ENCODE measurements at places on chromosomes 2 and 18.
A peak's percentile ranks its signal among the peaks of the same experiment; 100 is the strongest.

DNA sequence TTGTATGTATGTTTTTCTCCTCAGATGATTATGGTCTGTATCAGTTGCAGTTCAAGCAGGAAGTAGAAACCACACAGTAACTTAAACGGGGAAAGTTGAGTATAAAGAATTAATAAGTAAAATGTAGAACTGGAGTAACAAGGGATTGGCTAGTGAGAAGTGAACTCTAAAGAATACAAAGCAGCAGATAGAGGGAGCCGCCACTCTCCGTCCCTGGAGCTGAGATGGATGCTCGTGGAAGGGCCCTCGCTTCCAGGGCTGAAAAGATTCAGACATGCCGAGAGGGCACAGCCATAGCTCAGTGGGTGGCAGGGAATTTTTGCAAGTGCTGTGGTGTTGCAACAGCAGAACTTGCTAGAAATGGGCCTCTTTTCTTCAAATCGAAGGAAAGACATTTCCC, 155.8 kb downstream of the COL6A3 start:
- DNase-seq, result no peak

GRCh38 chr18:77206676-77207374, 42.8 kb upstream of the GALR1 start:
- DNase-seq, result no peak

DNA sequence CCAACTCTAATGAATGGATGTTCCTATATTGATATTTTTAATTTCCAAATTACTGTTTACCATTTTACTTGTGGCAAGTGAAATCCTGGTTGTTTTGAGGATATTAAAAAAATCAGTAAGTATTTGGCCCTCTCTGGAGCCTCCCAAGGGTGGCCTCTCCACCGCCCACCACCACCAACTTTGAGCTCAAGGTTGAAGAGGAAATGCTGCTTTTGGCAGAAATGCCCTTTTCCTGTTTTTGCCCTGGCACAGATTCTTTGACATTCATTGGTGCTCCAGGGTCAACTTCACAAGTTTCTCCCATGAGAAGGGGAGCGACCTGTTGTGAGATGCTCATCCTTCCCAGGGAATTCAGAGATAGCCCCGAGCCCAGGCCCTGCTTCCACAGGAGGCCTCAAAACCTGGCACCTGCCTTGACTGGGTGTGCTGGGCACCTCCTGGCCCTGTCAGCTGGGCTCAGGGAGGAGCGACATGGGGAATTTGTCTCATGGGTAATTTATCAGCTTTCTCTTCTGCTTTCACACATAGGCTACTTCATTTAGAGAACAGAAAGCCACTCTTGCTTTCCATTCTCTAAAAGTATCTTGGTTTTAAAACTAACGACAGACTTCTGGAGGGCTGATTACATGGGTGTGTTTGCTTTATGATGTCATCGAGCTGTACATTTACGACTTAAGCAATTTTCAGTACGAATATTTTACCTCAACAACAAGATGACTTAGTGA, 6.9 kb downstream of the CD8A start:
- DNase-seq, result no peak

GRCh38 chr2:25954199-25954752, 28.0 kb downstream of the KIF3C start:
- DNase-seq, result no peak

- no peak for DNase-seq
Observed at GRCh38 chr2:241003830-241004564, 5.6 kb downstream of the SNED1 start.

DNA sequence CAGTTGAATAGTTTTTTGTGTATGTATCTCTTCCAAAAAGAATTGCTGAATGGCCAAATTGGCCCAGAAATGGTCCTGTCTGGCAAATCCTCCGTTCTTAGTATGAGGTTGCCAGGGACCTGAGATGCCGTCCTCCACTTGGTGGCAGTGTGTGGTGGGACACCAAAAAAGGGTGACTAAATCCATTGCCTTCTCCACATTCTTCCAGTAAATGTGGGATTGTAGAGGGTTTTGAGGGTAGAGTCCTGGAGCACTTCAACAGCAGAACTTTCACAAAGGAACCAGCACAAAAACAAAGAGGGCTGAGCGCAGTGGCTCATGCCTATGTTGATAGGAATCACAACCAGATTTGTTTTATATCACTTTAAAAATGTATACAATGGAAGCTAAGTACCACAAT, 199.9 kb downstream of the BCL2 start:
- DNase-seq, result no peak

DNA sequence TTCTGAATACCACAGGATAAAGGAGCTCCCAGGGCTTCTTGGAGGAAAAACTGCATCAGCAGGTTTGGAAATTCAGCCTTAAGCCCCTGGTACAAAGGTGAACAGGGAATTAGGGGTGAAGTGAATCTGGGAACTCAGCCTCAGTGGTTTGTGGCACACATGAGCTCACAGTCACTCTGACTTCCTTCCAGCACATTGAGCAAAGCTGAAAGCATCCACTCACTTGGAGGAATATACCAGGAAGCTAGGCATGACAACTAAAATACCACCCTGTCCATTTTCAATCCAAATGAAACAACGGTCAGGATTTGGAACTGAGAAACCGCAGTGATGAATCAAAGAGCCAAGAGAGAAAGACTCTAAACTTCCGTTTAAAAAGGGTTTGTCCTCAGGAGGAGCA, 216.1 kb downstream of the ICOS start:
- no peak for DNase-seq

- no peak for DNase-seq
Observed at GRCh38 chr18:41644466-41644865, 310.6 kb upstream of the PIK3C3 start.

GRCh38 chr18:77762014-77762413, 512.4 kb downstream of the GALR1 start:
- DNase-seq, result no peak

GRCh38 chr2:161146209-161146775, 13.9 kb upstream of the TANK start:
- DNase-seq, result no peak

DNA sequence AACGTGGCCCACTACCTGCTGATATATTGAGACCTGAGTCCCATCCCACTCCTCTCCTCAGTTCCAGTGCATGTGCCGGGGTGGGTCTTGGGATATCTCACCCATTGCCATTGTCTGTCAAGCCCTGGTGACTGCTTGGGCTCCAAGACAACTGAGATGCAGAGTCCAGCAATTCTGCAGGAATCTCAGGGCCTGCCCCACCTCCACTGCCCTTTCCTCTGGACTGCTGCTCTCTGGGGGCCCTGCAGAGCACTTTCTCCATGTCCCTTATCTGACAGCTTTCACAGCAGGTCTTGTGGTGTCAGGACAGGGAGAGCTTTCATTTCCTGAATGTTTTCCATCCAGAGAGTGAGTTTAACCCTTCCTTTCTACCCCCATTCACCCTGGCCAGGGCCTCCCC, 152.9 kb downstream of the ARL4C start:
- no peak for DNase-seq

- no peak for DNase-seq
Observed at GRCh38 chr2:172977270-172978062, 98.2 kb upstream of the MAP3K20 start.

GRCh38 chr2:188130317-188130716, 161.4 kb upstream of the GULP1 start:
- DNase-seq, result no peak

DNA sequence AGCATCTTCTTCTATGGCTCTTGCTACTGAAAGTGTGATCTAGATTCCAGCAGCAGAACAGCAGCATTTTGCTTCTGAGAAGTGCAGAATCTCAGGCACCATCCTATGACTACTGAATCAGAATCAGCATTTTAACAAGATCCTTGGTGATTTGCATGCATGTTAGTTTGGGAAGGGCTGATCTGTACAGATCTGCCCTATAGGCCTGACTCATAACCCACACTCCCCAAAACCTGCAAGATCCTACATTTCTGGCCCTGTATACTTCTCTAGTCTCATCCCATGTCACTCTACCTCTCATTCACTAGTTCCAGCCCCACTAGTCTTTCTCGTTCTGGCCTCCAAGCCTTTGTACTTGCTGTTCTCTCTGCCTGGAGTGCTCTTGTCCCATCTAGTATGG, 15.7 kb upstream of the DARS1 start:
- no peak for DNase-seq

- DNase-seq, result no peak
Observed at GRCh38 chr2:171482308-171482707, 40.0 kb upstream of the CYBRD1 start.

DNA sequence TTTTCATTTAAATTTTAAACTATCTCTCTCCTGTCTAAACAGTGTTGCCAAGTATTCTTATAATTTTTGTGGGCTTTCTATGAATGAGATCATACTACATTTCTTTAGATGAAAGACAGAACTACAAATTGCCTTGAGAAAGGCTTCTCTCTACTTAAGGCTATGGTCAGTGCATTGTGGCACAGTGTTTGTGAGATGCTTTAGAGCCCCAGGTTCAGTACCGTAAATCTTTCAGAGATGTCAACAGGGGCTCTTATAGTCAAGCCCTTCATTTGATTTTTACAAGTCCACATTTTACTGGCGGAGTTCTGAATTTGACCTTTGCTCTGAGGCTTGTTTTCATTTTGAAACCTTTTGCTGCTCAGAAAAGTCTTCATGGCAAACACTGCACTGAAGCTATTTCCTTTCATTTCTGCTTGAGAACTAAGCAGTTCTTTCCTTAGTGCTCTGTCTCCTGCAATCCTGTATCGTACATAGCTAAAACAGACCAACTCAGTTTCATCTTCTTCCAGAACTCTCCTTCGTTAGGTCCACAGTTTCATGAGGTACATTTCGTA, 175.2 kb downstream of the NYAP2 start:
- no peak for DNase-seq

- DNase-seq, result no peak
Observed at GRCh38 chr2:176872406-176872805, 340.2 kb upstream of the HNRNPA3 start.

GRCh38 chr2:126894585-126895182, 4.0 kb upstream of the TEX51 start:
- no peak for DNase-seq

DNA sequence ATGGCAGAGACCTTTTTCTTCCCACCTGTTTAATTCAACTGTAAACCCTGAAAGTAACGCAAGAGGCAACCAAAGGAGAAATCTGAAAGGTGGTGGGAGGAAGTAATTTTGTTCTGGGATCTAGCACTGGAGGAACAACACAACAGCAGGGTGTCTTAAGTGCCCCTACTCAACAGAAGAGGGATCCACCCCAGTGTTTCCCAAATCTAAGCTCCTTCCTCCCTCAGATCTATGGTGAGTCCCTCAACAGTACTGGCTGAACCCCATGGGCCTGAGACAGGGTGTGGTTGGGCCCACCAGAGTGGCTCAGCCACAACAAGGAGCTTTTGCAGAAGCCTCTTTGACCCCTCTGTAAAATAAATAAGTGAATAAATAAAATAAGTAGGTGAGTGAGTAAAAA, 790.3 kb downstream of the ERBB4 start:
- no peak for DNase-seq

- DNase-seq, result no peak
Observed at GRCh38 chr2:156765450-156765849, 329.3 kb downstream of the GPD2 start.

GRCh38 chr2:126913881-126914615, 15.4 kb downstream of the TEX51 start:
- no peak for DNase-seq

GRCh38 chr2:26179446-26179913, 6.6 kb downstream of the GAREM2 start:
- DNase-seq, result no peak

GRCh38 chr18:65592435-65592834, 158.4 kb upstream of the CDH7 start:
- no peak for DNase-seq

- DNase-seq, result no peak
Observed at GRCh38 chr18:75958683-75959082, 531.2 kb upstream of the SMIM21 start.

- no peak for DNase-seq
Observed at GRCh38 chr2:36044411-36044810, 311.2 kb upstream of the CRIM1 start.

GRCh38 chr18:32405588-32405987, 65.1 kb downstream of the GAREM1 start:
- DNase-seq, result no peak

- DNase-seq, result no peak
Observed at GRCh38 chr2:227222292-227222691, 57.9 kb downstream of the COL4A3 start.

- no peak for DNase-seq
Observed at GRCh38 chr2:231452799-231453508, 11.3 kb downstream of the NCL start.

GRCh38 chr2:207403950-207404349, 125.8 kb upstream of the CREB1 start:
- no peak for DNase-seq

- no peak for DNase-seq
Observed at GRCh38 chr2:102664471-102664909, 45.1 kb downstream of the SLC9A2 start.

DNA sequence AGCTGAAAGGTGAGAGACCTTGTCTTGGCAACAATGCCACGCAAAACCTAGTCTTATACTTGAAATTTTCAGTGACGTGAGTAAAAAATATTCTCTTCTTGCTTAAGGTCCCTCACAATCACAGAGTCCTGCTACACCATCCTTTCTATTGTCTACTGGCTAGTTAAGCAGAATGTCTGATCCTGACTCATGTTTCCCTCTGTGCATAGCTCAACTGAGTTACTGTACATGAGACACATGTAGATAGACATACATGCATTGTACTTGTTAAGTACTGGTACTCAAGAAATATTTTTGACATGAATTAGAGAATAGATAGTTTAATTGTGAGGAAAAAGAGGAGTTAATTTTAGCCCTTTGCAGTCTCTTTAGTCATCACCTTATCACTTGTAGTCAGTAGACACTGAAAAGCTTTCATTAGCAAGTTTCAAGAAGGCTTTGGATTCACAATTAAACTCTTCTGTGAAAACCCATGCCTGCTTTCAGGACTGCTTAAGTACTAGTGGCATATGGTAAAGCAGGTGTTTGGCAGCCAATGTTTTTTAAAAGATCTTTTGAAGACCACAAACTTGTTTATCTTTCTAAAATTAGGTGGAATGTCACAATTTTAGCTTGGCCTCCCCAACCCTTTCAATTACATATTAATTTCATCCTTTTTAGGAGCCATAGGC, 158.7 kb upstream of the CCDC150 start:
- no peak for DNase-seq

DNA sequence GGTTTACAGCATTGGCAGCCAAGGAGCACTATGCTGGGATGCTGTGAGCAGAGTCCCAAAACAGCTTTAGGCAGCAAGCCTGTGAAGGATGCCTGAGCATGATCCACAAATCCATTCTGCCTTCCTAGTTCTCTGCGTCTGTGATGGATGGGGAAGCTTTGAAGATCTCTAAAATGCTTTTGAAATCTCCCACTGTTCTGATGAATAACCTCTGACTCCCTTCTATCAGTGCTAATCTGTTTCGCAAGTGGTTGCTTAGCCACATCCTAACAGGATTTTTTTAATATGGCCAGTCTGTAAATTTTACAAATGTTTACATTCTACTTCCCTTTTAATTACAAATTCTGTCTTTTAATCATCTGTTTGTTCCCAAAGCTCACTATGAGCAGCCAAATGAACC, 319.2 kb downstream of the GULP1 start:
- no peak for DNase-seq

- no peak for DNase-seq
Observed at GRCh38 chr2:227462972-227463931, 8.7 kb upstream of the AGFG1 start.

- DNase-seq, result peak; percentile 4
Observed at GRCh38 chr18:64097497-64097896, 51.4 kb downstream of the LINC00305 start.

- no peak for DNase-seq
Observed at GRCh38 chr18:43524260-43524659, 247.0 kb upstream of the SYT4 start.

- no peak for DNase-seq
Observed at GRCh38 chr2:133835821-133836619, 267.8 kb upstream of the NCKAP5 start.

Data from smooth muscle cell of the brain vasculature (primary cell).